ENCODE measurements at places on chromosomes 12 and 14. TPM values are rescaled to one million over a fixed set of nuclear protein-coding genes. Genes with fewer than 3 reads are reported as not detected.

FAR2 gene
- 19.8 TPM for total RNA-seq

SLC10A1 gene
- not detected for total RNA-seq

ZC2HC1C gene
- total RNA-seq = 4.1 TPM

MYL6 gene
- total RNA-seq = 918 TPM

KLRB1 gene
- total RNA-seq = not detected

RNASE7 gene
- not detected for total RNA-seq

OR6C2 gene
- total RNA-seq = not detected

POMT2 gene
- 17.9 TPM for total RNA-seq

KIF5A gene
- not detected for total RNA-seq

TIMM9 gene
- total RNA-seq = 9.5 TPM

RNU4-1 gene
- under 0.01 TPM for total RNA-seq

TCP11L2 gene
- total RNA-seq = 8.7 TPM

ABCD2 gene
- total RNA-seq = not detected

CLEC9A gene
- total RNA-seq = not detected

DBX2 gene
- not detected for total RNA-seq

AMDHD1 gene
- 0.36 TPM for total RNA-seq

MLH3 gene
- 3.5 TPM for total RNA-seq

CLEC7A gene
- total RNA-seq = not detected

RTL1 gene
- not detected for total RNA-seq

SYT10 gene
- not detected for total RNA-seq

HEBP1 gene
- 0.46 TPM for total RNA-seq

SPSB2 gene
- total RNA-seq = 20.2 TPM

EXD2 gene
- 3.9 TPM for total RNA-seq

PPM1H gene
- total RNA-seq = 18.9 TPM

SSTR1 gene
- total RNA-seq = 0.56 TPM

BRMS1L gene
- total RNA-seq = 2.9 TPM

RNASE3 gene
- not detected for total RNA-seq

KRT6B gene
- not detected for total RNA-seq

GALNT9 gene
- total RNA-seq = not detected

PPP4R3A gene
- 32.2 TPM for total RNA-seq

DEGS2 gene
- total RNA-seq = 94.2 TPM

TSPAN9 gene
- total RNA-seq = 12.0 TPM

SELPLG gene
- total RNA-seq = not detected

IL22 gene
- total RNA-seq = not detected

RAP1B gene
- 58.9 TPM for total RNA-seq

WASHC3 gene
- 19.3 TPM for total RNA-seq

TSFM gene
- 63.6 TPM for total RNA-seq

TAMALIN gene
- total RNA-seq = 0.05 TPM

IPO8 gene
- total RNA-seq = 21.1 TPM

EIF2B1 gene
- total RNA-seq = 56.5 TPM

RFX4 gene
- total RNA-seq = not detected

SLC2A14 gene
- not detected for total RNA-seq

RASAL1 gene
- 0.33 TPM for total RNA-seq

DCN gene
- not detected for total RNA-seq

CLEC1A gene
- not detected for total RNA-seq

DERA gene
- total RNA-seq = 38.0 TPM

ERP27 gene
- total RNA-seq = 0.37 TPM

FLRT2 gene
- not detected for total RNA-seq

SIX4 gene
- total RNA-seq = 7.5 TPM

SERPINA4 gene
- total RNA-seq = 1.8 TPM
